Coronary artery (tissue), 2 donors: ENCODE measurements at places on chromosomes 16 and 17.

GRCh38 chr17:72576289-72576759 lies 455.5 kb downstream of the SOX9 start:
- no peak for DNase-seq

DNA sequence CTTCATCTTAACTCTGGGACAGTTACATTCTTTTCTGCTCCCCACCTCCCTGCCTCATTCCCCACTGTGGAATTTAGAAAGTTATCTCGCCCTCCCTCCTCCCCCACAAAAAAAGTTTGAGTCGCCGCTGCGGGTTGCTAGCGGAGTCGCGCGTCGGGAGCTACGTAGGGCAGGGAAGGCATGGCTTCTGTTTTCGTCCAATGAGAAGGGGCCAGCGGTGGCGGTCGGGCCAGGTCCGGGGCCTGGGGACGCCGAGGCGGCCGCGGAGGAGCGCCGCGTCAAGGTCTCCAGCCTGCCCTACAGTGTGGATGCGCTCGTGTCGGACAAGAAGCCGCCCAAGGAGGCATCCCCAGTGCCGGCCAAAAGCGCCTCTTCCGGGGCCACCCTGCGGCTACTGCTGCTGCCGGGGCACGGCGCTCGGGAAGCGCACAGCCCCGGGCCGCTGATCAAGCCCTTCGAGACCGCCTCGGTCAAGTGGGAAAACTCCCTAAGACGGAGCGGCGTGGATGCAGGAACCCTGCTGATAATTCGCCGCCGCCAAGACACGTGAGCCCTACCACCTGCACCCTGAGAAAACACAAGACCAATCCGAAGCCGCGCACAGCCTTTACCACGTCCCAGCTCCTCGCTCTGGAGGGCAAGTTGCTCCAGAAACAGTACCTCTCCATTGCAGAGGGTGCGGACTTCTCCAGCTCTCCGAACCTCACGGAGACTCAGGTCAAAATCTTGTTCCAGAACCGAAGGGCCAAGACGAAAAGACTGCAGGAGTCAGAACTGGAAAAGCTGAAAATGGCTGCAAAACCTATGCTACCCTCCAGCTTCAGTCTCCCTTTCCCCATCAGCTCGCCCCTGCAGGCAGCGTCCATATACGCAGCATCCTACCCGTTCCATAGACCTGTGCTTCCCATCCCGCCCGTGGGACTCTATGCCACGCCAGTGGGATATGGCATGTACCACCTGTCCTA lies 8.9 kb downstream of the OR4D1 start:
- no peak for DNase-seq

- DNase-seq = no peak
Measured at GRCh38 chr17:17698371-17698770, 17.1 kb downstream of the RAI1 start.

GRCh38 chr16:10906914-10907756 lies 30.1 kb downstream of the CIITA start:
- DNase-seq = no peak

DNA sequence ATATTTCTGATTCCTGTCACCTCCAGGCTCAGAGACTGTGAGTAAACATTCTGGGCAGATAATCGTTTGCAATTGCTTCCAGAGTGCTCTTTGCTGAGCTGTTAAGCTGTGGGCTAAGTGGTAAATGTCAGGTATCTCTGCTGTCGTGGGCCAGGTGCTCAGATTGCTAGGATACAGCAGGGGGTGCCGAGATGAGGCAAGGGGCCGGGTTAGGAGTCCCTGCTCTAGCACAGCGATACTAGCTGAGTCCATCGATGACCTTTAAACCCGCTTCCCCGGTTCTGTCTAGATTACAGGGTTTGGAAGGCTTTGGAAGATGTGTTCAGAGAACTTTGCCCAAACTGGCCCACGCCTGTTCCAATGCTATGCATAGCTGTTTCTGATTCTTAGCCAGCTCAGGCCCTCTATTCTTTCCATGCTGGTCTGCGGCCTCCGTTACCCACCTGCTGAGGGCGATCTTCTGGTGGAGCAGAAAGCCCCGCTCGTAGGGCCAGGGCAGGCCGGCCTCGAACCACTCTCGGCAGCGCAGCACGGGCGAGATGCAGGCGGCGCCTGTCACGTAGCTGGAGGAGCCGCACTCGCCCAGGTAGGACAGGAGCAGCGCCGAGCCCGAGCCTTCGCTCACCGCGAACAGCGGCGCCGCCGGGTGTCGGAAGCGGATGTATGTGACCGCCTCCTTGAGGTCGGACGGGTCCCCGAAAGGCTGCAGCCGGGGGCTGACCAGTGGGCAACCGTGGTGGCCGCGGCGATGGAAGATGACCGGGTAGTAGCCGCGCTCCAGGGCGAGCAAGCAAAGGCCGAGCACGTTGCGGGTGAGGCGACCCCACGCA lies 979 bp downstream of the ABHD15 start:
- DNase-seq = peak; percentile 74

DNA sequence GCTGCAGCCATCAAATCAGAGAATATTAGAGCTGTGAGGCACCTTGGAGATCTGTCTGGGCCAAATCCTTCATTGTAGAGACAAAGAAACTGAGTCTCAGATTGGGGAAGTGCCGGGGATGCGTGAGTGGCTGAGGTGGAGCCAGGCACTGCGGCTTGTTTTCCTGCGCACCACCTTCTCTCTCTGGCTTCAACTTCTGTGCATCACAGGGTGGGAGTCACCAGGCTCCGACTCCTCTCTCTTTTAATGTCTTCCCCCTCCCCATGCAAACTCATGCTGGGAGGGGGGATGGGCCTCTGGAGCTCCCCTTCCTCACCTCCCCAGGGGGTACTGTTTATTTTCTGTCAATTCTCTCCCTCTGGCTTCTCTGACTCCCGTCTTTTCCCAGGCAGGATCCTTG lies 8.7 kb upstream of the ETV4 start:
- no peak for DNase-seq

DNA sequence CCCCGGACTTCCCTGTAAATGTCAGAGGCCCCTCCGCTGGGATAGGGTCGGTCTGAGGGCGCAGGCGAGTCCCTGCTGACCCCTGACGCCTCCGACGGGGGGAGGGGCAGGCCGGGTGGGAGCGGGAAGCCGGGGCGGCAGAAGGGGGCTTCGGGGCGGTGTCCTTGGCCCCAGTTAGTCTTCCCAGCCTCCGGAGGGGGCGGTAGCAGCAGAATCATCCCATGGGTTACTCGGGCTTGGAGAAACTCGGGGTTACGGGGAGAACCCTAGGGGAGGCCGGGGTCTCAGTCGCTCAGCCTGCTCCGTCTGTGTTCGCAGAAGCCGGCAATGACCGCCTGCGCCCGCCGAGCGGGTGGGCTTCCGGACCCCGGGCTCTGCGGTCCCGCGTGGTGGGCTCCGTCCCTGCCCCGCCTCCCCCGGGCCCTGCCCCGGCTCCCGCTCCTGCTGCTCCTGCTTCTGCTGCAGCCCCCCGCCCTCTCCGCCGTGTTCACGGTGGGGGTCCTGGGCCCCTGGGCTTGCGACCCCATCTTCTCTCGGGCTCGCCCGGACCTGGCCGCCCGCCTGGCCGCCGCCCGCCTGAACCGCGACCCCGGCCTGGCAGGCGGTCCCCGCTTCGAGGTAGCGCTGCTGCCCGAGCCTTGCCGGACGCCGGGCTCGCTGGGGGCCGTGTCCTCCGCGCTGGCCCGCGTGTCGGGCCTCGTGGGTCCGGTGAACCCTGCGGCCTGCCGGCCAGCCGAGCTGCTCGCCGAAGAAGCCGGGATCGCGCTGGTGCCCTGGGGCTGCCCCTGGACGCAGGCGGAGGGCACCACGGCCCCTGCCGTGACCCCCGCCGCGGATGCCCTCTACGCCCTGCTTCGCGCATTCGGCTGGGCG lies 542 bp downstream of the GUCY2D start:
- DNase-seq = peak; percentile 69

- DNase-seq = no peak
Measured at GRCh38 chr17:48043176-48043575, 5.0 kb upstream of the NFE2L1 start.

GRCh38 chr17:57456622-57457021 lies 200.3 kb downstream of the MSI2 start:
- DNase-seq = no peak

DNA sequence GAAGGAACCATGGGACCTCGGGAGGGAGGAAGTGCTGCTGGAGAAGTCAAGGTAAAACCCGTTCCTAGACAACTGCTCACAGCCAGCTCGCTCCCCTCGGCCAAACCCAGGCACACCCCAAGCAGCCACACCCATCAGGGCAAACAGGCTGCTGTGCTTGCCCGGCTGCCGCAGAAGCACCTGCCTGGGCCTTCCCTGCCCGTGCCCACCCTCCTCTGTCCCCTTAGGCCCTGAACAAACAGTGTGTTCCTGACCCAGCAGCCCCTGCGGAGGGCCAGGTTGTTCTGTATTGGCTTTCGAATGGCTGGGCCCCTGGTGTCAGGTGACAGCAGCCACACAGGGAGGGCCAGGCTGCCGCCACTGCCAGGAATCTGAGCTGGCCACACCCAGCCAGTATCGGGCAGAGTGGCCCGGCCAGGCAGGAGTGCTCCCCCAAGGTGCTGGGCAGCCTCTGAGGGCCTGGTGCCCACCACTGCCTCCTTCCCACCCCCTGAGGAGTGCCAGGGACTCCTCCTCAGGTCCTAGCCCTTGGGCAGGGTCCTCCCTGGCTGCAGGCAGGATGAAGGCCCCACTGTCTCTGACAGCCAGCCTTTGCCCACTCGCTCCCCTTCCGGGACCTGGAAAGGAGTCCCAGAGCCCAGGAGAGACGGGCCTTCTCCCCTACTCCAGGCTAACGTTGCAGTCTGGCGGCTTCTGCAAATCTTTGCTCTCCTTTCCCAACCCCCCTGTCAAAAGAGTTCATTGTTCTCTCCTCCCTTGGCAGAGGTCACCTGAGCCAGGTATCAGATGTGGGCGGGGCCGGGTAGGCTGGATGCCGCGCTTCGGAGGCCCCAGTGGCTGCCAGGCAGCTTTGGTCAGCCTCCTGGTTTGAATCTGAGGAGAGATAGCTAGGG lies 24.0 kb downstream of the LLGL2 start:
- DNase-seq = no peak

DNA sequence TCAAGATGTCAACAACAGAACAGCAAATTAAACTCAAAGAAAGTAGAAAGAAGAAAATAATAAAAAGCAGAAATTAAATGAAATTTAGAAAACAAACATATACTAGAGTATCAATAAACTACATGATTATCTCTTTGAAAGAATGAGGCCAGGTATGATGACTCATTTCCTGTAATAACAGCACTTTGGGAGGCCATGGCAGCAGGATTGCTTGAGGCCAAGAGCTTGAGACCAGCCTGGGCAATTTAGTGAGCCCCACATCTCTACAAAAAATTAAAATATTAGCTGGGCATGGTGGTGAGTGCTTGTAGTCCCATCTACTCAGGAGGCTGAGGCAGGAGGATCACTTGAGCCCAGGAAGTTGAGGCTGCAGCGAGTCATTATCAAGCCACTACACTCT lies 232.5 kb downstream of the RAB11FIP4 start:
- DNase-seq = no peak
